Fibroblast of upper back skin (primary cell): ENCODE measurements at places on chromosomes 7 and 10.

GRCh38 chr10:33112831-33113455 lies 154.9 kb upstream of the ITGB1 start:
- peak; percentile 88 for DNase-seq

DNA sequence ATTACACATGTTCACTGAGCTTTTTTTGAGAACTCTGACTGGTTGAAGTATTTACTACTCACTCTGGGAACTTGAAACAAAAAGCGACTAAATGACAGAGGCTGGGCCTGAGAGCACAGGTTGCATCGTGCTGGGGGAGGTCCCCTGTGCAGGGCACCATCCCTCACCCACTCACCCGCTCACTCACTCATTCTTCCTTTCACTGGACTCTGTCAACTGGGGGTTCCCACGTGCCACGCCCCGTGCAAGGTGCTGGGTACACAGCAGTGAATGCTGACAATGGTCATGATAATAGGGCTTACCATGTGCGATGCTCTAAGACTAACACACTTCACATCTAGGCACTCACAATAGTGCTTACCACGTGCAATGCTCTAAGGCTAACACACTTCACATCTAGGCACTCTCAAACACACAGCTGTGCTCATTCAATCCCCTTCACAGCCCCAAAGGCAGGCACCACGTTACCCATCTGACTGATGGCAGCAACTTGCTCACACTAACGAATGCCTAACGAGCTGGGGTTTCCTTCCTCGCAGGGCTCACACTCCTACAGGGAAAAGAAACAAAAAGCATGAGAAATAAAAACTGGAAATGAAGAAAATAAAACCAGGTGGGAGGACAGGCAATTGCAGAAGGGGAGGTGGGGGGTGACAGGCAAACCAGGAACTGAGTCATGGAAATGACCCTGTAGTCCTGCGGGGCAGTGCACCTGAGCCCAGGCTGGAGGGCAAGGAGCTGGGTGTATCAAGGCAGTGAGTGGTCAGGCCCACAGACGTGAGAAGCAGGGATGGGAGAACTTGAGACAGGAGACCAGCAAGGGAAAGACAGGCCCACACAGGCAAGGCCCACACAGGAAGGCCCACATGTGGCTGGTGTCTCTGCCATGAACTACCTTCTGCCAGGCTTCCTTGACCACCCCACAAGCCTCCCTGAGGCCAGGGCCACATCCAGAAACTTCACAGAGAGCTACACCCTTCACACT lies 147.0 kb upstream of the FAM20C start:
- DNase-seq = no peak

DNA sequence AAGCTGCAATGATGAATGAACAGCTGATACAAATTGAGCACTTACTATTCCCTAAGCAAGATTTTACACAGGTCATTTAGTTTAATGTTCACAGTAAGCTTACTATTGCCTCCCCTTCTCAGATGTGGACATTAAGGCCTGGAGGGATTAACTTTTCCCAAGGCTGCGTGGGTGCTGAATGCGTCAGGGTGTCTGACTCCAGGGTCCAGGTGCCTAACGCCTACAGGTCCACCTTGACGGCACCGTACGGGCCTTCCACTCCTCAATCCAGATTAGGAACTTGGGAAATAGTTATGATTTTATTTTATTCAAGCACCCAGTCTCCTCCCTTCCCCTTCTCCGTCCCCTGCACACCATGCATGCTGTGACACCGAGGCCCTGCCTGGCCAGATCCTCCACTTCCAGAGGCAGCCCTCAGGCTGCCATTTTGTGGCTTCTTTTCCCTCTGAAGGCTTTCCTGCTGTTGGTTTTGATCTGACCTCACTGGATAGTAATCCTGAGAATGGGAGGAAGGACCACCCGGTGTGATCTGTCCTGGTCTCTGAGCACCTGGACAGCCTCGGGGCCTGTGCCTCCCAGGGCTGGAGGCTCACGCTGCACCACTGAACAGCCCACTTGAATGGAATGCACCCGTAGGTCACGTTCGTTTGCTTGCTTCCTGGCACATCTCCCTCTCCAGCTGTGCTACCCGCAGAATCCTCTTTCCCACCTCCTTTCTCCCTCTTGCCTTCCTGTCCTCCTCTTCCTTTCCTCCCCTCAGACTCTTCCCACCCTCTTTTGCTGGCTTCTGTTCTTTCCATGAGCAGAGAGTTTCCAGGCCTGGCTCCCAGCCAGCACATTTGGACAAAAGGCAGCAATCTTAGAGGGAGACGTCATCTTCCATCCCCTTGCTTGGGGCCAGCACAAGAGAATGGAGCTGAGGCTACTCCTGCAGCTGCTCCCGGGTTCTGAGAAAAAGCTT lies 14.4 kb downstream of the DENND2A start:
- peak; percentile 99 for DNase-seq

- no peak for DNase-seq
These were observed 15.3 kb upstream of the PRKAR2B start for GRCh38 chr7:107029061-107029763.

- peak; percentile 70 for DNase-seq
These were observed 31.6 kb downstream of the GARIN1A start for GRCh38 chr7:128703609-128704241.

DNA sequence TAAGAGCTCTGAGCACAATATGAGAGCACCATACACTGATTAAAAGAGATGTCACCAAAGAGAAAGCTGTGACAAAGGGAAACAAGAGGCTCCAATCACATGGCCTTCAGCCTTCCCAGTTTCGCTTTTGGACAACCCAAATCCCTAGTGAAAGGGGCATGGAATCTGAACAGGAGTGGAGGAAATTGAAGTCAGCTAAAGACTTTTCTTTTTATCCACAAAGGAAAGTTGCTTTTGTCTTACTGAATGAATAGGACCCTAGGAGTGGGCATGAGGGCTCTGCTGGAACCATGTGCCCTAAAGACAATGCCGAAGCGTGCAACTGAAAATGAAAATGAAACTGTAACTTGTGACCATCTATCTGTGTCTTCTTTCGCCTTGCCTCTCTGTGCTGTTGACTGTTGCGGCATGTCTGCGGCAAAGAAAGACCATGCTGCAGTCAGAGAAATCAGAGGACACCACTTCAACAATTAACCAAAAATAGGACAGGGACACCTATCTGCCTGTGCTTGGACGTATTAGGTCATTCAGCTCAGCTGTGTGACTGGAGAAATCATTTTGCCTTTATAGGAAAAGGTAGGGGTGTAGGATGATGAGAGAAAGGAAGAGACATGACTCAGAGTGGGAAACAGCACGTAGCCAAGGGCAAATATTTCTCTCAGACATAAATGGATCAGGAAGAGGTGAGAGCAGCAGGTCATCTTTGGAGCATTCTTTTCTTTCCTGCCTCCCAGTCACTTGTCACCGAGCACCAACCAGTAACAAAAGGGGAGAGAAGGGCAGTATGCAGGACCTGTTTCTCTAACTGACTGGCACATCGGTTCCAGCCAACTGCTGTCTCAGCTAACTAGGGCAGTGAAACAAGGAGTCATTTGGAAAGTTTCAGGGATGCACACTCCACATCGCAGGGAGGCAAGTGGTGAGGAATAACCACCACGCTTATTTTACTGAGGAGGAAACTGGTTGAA lies 12.3 kb downstream of the CAV2 start:
- DNase-seq = peak; percentile 58

DNA sequence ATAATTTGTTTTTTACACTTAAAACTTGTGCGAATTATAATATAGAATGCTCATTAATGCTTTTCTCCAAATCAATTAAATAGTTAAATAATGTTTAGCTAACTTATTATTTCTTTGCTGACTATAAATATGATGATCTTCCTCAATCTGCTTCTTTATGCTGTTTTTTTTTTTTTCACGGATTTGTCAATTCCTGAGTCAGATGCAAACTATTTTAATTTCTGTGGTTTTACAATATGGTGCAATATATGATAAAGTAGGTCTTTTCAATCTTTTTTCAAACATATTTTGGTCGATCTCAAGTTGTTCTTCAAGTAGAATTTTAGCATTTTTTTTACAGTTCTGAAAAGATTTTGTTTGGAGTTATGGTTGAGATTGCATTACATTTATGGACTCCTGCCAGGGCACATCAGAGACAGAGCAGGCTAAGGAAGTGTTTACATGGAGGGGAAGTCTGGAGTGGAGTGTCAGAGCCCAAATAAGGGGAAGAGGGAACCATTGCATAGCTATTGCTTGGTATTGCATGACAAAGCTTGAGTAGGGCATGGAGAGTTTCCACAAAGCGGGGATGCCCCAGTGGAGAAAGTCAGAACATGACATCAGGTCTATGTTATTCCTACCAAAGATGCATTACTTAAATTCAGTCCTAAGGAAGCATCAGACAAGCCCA lies 204.4 kb downstream of the OTUD1 start:
- peak; percentile 55 for DNase-seq

GRCh38 chr7:134639061-134639460 lies 7.6 kb upstream of the BPGM start:
- DNase-seq = no peak

DNA sequence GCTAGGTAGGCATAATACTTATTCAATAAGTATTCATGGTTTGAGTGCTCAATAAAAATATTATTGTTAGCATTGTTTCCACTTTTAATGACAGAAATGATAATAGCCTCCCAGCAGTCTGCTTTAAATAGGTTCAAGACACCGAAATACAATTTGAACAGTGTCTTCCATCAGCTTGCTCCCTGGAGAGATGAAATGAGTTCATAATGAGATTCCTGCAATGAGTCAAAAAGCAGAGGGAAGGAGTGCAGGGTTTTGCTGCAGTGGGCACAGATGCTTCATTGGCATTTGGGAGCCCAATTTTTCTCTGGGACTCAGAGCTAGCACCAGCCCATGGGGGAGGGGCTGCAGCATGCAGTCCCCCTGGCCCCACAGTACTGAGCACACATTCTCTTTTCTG lies 32.6 kb upstream of the CHCHD3 start:
- DNase-seq = no peak

DNA sequence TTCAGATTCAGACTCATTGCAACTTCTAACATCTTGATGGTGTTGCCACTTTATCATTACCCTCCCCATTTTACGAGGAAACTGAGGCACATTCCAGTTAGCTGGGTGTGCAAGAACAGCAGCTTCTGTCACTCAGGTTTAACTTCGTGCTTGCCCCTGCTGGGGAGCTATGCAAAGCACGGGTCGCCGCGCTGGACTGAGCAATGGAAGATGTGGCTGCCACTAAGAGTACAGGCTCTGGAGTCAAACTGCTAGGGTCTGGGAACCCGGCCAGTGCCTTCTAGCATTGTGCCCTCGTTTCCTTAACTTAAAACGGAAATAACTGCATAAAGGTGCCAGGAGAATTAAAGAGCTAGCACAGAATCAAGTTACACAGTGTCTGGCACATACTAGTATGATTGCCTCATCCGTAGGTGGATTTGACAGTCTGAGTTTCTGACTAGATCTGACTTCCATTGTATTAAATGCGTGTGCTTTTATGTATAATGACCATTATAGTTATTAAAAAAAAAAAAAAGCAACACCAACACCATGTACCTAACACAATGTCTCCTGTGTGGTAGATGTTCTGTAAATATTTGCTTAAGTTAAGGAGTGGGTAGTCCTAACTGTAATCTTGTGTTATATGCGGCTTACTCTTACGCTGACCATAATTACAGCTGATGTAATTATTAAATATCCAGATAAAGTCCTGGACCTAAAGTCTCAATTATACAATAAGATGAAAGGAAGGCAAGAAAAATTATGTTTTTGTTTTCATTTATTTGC lies 842 bp downstream of the ZNF22 start:
- DNase-seq = peak; percentile 57

- DNase-seq = no peak
These were observed 41.4 kb downstream of the LOXL4 start for GRCh38 chr10:98226508-98227144.

DNA sequence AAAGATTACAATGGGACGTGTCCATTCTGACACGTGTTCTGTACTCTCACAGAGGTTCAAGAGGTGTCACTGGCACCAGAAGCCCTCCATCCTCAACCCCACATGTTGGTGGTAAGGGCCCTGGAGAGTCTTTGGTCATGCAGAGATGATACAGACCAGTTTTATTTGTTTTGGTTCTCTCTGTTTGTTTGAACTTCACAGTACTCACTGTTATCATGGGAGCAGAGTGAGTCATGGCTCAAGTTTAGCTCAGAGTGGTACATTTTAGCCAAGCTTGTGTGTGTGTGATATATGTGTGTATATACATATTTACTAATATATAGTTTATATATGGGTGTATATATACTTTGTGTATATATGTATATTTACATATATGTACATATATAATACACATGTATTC lies 935.6 kb downstream of the GRID1 start:
- DNase-seq = no peak

- DNase-seq = no peak
These were observed 718.5 kb downstream of the AUTS2 start for GRCh38 chr7:70316745-70317144.

DNA sequence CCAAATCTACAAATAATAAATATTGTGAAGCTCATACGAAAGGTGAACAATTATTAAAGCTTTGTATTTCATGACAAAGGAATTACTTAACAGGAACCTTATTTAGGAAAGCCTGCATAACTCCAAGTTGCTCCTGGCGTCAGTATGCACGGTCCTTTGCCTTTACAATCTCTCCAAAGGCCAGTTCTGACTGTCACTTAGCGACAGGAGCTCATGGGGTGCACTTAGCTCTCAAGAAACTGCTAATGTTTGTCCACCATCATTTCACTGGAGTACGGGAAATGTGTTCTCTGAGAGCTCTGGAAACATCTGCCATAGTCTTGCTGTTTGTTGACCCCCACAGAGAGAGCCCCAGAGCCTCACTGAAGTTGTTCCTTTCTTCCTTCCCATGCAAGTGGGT lies 781.5 kb upstream of the POM121L12 start:
- DNase-seq = no peak

- no peak for DNase-seq
These were observed 27.4 kb upstream of the NDST2 start for GRCh38 chr10:73838827-73839226.

GRCh38 chr7:30411173-30411572 lies 67.4 kb downstream of the NOD1 start:
- DNase-seq = no peak

DNA sequence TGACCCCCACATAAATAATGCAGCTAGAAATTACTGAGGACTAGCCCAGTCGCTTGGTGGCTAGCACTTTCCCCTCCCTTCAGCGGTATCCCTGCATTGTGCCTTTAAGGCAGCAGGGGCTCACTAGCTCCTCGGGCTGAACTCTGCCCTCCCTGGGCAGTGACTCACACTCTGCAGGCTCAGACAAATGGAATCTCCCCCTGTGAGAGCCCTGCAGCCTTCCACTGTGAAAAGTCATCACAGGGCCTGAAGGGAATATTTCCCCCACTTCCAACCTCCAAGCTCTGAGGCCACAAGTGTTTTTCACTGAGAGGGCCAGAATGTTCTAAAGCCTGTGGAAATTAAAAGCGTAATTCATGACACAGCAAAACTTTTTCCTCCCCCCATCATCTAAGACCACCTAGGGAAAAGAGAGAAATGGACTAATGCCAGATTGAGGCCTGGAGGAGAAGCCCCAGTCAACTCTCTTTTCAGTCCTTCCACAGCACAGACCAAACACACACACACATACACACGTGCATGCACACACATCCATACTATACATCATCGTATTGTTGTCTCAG lies 93.6 kb upstream of the COL1A2 start:
- DNase-seq = peak; percentile 99

GRCh38 chr10:69383558-69383957 lies 33.2 kb downstream of the TACR2 start:
- peak; percentile 57 for DNase-seq
